ENCODE measurements at places on chromosomes 1 and 21. TPM values are rescaled to one million over a fixed set of nuclear protein-coding genes. Genes with fewer than 3 reads are reported as not detected.

SSU72 gene
- total RNA-seq: 148 TPM

HCRTR1 gene
- not detected for total RNA-seq

SPRR3 gene
- total RNA-seq: 0.20 TPM

LDLRAD2 gene
- total RNA-seq: 0.56 TPM

WDR64 gene
- not detected for total RNA-seq

FAM110D gene
- total RNA-seq: not detected

KRTAP19-3 gene
- total RNA-seq: not detected

C1orf87 gene
- not detected for total RNA-seq

SPRR4 gene
- not detected for total RNA-seq

TBX19 gene
- 1.4 TPM for total RNA-seq

GJA9 gene
- total RNA-seq: not detected

HRNR gene
- total RNA-seq: not detected

TMEM82 gene
- total RNA-seq: not detected

PIGV gene
- total RNA-seq: 20.0 TPM

MPL gene
- total RNA-seq: 0.79 TPM

AK5 gene
- total RNA-seq: not detected

KHDC4 gene
- 44.4 TPM for total RNA-seq

TMPRSS15 gene
- not detected for total RNA-seq

TFF2 gene
- 1.5 TPM for total RNA-seq

FGR gene
- total RNA-seq: not detected

ILF2 gene
- 159 TPM for total RNA-seq

PTGER3 gene
- not detected for total RNA-seq

FCRL5 gene
- total RNA-seq: not detected

CD52 gene
- total RNA-seq: 2.1 TPM
